ENCODE measurements at places on chromosomes 7 and 10. TPM values are rescaled to one million over a fixed set of nuclear protein-coding genes. Genes with fewer than 3 reads are reported as not detected.

DNA sequence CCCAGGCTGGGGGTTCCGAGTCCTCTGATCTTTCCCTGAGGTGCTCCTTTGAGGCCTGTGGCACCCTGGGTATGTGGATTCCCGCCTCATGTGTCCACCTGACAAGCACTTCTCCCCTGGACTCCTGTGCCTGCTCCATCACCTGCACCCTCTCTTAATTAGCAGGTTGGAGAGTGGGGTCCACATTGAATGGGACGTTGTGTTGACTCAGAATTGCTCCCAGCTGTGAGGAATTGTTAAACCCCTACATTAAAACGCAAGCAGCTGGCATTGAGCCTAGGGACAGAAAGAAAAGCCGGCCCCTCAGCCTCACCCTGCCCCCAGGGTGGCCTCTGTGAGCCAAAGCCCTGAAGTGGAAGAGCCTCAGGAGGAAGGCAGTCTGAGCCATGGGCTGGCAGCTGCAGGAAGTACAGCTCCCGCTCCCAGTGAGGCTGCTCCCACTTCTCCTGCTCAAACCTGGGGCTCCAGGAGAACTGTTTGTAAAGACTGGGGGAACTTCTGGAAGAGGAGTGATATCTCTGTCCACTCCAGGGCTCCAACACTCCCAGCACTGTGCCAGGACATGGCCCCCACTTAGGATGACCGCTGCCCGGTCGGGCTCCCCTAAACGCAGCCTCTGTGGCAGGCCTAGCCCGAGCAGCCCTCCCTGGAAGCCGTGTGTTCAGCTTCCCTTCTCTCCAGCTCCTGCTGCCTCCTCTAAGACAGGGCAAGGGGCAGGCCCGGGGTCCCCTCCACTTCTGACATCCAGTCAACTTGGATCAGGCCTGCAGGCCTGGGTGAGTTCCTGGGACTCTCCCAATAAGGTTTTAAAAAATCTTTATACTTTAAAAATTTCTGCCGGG is 1.8 kb upstream of the OPN4 start:
- peak; percentile 52 for DNase-seq

GRCh38 chr10:123772645-123773508 is 106.7 kb downstream of the GPR26 start:
- no peak for DNase-seq

DNA sequence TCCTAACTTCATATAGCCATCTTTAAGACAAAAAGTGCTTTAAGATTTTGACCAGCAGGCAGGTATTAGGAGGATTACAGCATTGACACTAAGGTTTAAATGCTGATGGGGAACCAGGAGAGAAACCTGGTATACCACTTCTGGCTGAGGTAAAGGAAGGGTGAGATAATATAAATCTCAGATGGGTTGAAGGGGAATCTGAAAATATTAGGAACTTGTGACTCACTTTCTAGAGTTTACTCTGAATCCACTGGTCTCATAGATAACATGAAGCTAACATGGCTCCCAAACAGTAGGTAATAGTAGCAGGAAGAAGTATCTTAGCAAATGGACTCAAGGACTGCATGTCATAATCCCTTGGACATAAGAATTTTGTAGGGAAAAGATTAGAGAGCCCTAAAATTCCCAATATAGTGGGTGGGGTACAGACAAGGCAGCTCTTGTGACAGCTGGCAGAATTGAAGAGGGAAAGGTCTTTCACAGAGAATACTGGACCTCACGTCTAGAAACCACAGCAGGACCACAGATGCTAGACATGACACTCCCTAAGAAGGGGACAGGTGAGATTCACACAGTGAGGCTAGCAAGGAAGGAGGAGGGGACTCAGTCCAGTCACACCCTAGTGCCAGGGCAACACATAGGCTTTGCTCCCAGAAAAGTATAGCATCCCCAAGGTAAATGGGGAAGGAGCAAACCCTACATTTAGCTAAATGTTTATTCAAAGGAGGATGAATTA is 3.5 kb downstream of the PTTG1IP2 start:
- DNase-seq: no peak

GRCh38 chr10:124992462-124993344 is 50.8 kb downstream of the ZRANB1 start:
- DNase-seq: peak; percentile 89

- DNase-seq: no peak
Observed at GRCh38 chr7:107167483-107168232, 1.1 kb upstream of the HBP1 start.

GRCh38 chr7:122217125-122217524 is 73.1 kb upstream of the AASS start:
- no peak for DNase-seq

DNA sequence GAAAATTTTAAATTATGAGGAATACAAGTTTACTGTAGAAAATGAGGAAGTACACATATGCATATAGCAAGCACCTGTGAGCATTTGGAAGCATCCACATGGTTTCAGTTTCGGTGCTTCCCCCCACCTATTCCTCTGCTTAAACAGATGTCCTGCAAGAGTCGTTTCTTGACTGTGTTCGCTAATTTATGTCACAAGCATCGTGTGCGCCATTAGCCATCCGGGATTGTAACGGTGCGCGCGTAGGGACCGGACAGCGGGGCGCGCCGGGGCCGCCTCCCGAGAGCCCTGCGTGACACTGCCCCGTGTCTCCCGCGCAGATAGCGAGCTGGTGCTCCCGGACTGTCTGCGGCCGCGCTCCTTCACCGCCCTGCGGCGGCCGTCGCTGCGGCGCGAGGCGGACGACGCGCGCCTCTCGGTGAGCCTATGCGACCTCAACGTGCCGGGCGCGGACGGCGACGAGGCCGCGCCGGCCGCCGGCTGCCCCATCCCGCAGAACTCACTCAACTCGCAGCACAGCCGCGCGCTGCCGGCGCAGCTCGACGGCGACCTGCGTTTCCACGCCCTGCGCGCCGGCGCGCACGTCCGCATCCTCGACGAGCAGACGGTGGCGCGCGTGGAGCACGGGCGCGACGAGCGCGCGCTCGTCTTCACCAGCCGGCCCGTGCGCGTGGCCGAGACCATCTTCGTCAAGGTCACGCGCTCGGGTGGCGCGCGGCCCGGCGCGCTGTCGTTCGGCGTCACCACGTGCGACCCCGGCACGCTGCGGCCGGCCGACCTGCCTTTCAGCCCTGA is 90.9 kb downstream of the NEURL1 start:
- DNase-seq: no peak

- DNase-seq: no peak
Observed at GRCh38 chr7:50818324-50818723, 35.6 kb upstream of the GRB10 start.

GRCh38 chr7:94042381-94042780 is 38.2 kb upstream of the BET1 start:
- DNase-seq: no peak

Gene TMEM236
- 2.2 TPM for total RNA-seq

Gene TMUB1
- 27.4 TPM for total RNA-seq

Gene HSPA14
- 13.9 TPM for total RNA-seq

Gene GGCT
- total RNA-seq: 19.9 TPM

Data from posterior vena cava (tissue), 2 donors.